ENCODE measurements at places on chromosomes 2 and 18. TPM values are rescaled to one million over a fixed set of nuclear protein-coding genes. Genes with fewer than 3 reads are reported as not detected.

DNA sequence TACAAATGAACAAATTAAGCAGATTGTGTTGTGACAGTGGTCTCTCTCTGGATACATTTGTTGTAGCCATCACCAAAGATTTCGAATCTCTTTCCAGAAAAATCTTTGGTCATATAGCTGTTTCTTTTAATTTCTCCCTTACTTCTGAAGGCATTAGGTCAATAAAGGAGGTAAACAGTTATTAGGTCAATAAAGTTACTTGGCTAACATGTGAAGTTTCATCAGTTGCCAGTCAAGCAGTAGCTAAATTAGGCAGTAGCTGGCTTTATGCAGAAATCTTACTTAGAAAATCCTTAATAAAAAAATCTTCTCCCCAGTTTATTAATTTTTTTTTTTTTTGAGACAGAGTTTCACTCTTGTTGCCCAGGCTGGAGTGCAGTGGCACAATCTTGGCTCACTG, 115.5 kb downstream of the MBD5 start:
- no peaks in the 10 kb centered on the region for H3K4me1 ChIP-seq
- no peak overlapping the region for H3K27ac ChIP-seq
- no peak for DNase-seq
- no peak overlapping the region for H3K4me3 ChIP-seq
- H3K36me3 ChIP-seq = no peaks in the 10 kb centered on the region

- H3K4me3 ChIP-seq = no peak overlapping the region
- H3K27me3 ChIP-seq = no peaks in the 10 kb centered on the region
- no peak for DNase-seq
- H3K27ac ChIP-seq = peak overlapping the region; percentile 5
- no peaks in the 10 kb centered on the region for H3K36me3 ChIP-seq
These were observed 110.3 kb upstream of the MGAT5 start for GRCh38 chr2:134143568-134143967.

GRCh38 chr2:180307096-180307495, 300.0 kb upstream of the CWC22 start:
- H3K27ac ChIP-seq = no peak overlapping the region
- H3K36me3 ChIP-seq = no peaks in the 10 kb centered on the region
- H3K27me3 ChIP-seq = no peaks in the 10 kb centered on the region
- H3K4me3 ChIP-seq = no peak overlapping the region

GRCh38 chr2:175676813-175677212, 325.3 kb downstream of the LNPK start:
- no peaks in the 10 kb centered on the region for H3K36me3 ChIP-seq
- no peaks in the 10 kb centered on the region for H3K4me1 ChIP-seq
- H3K27ac ChIP-seq = no peak overlapping the region
- H3K4me3 ChIP-seq = no peak overlapping the region
- DNase-seq = no peak
- H3K27me3 ChIP-seq = no peaks in the 10 kb centered on the region

DNA sequence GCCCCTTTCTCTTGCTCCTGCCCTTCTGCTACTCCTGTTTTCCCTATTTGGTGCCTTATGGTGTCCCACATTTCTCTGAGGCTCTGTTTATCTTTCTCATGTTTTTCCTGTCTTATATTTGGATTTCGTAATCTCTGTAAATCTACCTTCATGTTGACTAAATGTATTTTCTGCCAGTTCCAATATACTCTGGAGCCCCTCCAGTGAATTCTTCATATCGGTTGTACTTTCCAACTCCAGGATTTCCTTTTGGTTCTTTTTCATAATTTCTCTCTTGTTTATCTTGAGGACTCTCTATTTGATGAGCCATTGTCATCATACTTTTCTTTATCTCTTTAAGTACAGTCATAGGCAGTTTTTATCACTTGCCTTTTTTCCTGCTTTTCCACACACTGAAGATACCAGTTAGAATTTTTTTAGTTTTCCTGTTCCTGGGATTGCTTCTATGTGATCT, 19.1 kb downstream of the SCLY start:
- no peak overlapping the region for H3K27ac ChIP-seq
- H3K4me3 ChIP-seq = no peak overlapping the region
- no peaks in the 10 kb centered on the region for H3K27me3 ChIP-seq
- no peak for DNase-seq
- H3K36me3 ChIP-seq = peaks cover 20% of the 10 kb centered on the region

UBXN4 gene
- 48.7 TPM for total RNA-seq

ERMN gene
- total RNA-seq = not detected

CDH20 gene
- total RNA-seq = 0.41 TPM
